ENCODE measurements at places on chromosomes 2 and 18.

DNA sequence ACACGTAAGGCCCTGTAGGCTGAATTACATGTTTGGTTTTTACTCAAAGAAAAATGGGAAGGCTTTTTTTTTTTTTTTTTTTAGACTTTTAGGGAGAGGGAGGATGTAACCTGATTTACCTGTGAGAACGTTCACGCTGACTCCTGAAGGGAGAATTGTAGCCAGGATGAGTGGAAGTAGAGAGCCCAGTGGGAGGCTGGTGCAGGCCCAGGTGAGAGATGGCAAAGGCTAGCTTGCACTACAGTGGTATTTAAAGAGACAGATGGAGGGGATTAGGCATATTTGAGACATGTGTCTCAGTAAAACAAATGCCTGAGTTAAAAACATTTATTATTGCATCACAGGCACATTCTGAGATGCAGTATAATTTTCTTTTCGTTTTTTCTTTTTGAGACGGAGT, 107.9 kb downstream of the CCDC85A start:
- peaks cover 12% of the 10 kb centered on the region for H3K4me1 ChIP-seq
- no peak for DNase-seq
- H3K4me3 ChIP-seq, result no peak overlapping the region

DNA sequence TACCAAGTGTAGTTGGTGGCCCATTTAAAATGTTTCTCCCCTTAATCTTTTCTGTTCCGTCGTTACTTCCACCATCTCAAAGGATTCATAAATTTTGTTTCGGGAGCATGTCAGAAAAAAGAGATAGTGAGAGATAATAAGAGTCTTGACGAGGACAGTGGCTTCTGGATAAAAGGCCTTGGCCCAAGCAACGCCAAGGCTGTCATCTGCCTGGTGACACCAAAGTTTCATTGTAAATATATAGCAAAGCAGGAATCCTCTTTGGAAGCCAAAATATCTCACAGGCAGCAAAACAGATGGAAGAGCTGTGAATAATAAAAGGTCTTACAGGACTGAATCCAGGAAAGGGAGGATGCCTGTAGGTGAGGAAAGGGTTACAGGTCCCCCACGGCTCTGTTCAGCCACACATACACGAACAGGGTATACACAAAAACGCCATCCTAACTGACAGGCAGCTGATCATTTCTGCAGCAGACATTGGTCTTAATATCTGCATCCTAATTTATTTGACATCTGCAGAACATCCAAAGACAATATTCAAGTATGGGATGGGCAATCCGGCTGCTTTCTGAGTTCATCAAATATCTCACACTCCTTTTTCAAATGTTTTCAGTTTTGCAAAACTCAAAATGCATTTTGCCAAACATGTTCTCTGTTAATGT, 382.8 kb downstream of the OSR1 start:
- H3K36me3 ChIP-seq, result peaks cover 7% of the 10 kb centered on the region
- H3K27me3 ChIP-seq, result peaks cover 7% of the 10 kb centered on the region
- H3K27ac ChIP-seq, result peak overlapping the region; percentile 94
- no peak for DNase-seq
- peak overlapping the region; percentile 47 for H3K4me3 ChIP-seq

DNA sequence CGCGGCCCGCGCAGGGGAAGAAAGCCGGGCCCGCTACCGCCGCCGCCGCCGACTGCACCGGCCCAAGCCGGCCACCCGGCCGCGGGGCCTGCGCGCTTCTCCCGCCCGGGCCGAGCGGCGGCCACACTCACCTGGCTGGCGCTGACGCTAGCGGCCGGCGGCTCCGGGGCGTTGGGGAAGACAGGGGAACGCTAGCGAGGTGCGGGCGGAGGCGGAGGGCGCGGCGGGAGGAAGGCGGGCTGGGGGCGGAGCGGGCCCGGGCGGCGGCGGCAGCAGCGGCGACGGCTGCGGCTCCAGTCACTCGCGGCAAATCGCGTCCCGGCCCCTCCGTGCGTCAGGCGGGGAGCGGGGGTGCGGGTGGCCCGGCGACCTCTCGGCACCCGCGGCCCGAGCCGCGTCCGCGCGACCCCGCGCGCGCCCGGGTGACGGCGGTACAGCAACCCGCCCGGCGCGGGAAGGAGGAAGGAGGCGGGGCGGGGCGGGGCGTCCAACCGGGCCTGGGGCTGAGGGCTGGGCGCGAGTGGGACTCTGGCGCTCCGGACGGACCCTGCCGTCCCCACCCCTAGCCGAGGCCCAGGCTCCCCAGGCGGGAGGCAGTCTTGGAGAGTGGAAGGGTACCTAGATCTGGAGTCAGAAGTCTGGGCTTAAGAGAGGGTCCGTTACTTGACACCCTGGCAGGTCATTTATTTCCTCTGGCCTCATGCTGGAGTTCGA, at the start of gene SESTD1:
Gene SESTD1, minus strand, starts transcription at position 465 of the 714 bp plus-strand sequence. CDS start 72,991 bp downstream, outside the sequence.
- peak; percentile 89 for DNase-seq
- H3K27ac ChIP-seq, result peak within 1 kb of the TSS; percentile 92
- H3K4me3 ChIP-seq, result peak within 1 kb of the TSS; percentile 92
- peaks cover 22% of the 10 kb centered on the region for H3K4me1 ChIP-seq

GRCh38 chr2:109154226-109154625, 25.2 kb downstream of the SH3RF3 start:
- no peak for DNase-seq
- peaks cover 37% of the 10 kb centered on the region for H3K4me1 ChIP-seq
- no peak overlapping the region for H3K27ac ChIP-seq
- H3K27me3 ChIP-seq, result peaks cover 3% of the 10 kb centered on the region
- no peaks in the 10 kb centered on the region for H3K36me3 ChIP-seq

DNA sequence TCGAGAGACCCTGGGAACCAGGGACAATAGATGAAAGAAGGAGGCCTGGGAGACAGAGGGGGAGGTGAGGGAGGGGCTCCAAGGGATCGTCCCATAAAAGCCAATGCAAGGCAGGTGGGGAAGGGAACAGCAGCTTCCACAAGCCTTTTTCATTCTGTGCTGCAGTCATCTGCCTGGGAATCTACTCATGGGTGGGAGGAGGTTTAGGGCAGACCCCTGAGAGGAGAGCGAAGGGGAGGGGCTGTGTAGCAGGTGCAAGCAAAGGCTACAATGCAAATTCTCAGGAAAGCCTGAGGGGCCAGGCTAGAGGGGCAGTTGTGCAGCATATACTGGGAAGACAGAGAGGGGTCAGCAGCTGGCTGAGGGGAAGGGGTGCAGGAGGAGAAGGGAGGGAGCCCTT, 135.4 kb downstream of the SETBP1 start:
- H3K27me3 ChIP-seq, result peaks cover 7% of the 10 kb centered on the region
- H3K4me1 ChIP-seq, result peaks cover 56% of the 10 kb centered on the region
- peak overlapping the region; percentile 89 for H3K27ac ChIP-seq
- H3K36me3 ChIP-seq, result peaks cover 16% of the 10 kb centered on the region
- no peak for DNase-seq

DNA sequence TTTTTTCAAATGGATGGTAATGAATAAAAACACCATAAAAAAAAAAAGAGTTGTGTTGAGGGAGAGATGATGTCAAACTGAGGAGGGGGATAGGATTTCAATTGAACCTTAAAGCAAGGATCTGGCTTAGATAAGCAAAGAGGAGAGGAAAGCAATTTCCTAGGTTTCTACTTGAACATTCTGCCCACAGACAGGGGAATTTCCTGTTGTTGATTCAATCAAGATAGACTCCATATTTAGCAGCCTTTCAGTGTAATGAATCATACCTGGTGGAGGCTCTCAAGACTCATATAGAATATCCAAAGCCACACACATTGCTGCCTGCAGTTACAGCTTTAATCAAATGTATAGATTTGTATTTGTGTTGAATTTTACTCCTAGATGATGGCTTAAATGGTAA, 294.4 kb upstream of the PIK3C3 start:
- peaks cover 5% of the 10 kb centered on the region for H3K36me3 ChIP-seq
- peaks cover 55% of the 10 kb centered on the region for H3K4me1 ChIP-seq
- no peak for DNase-seq
- H3K27ac ChIP-seq, result peak overlapping the region; percentile 9
- H3K4me3 ChIP-seq, result no peak overlapping the region
- H3K27me3 ChIP-seq, result peaks cover 10% of the 10 kb centered on the region

DNA sequence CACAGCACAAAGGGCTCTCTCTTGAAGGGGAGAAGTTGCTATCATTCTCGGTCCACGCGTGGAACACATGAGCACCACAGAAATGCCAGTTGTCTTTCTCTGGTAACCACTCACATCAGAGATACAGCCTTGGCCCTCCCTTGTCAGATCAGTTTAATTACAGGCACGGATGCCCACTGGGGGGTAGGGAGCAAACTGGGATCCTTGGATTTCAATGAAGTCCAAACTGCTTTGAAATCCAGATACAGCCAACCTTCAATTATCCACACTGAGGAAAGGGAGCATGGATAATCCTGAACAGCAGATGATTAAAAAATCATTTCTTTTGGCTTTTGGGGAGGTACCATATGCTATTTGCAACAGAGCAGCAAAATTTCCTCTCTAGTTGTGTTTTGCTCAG, 63.7 kb upstream of the DAPL1 start:
- H3K27ac ChIP-seq, result no peak overlapping the region
- H3K36me3 ChIP-seq, result no peaks in the 10 kb centered on the region
- no peak overlapping the region for H3K4me3 ChIP-seq

DNA sequence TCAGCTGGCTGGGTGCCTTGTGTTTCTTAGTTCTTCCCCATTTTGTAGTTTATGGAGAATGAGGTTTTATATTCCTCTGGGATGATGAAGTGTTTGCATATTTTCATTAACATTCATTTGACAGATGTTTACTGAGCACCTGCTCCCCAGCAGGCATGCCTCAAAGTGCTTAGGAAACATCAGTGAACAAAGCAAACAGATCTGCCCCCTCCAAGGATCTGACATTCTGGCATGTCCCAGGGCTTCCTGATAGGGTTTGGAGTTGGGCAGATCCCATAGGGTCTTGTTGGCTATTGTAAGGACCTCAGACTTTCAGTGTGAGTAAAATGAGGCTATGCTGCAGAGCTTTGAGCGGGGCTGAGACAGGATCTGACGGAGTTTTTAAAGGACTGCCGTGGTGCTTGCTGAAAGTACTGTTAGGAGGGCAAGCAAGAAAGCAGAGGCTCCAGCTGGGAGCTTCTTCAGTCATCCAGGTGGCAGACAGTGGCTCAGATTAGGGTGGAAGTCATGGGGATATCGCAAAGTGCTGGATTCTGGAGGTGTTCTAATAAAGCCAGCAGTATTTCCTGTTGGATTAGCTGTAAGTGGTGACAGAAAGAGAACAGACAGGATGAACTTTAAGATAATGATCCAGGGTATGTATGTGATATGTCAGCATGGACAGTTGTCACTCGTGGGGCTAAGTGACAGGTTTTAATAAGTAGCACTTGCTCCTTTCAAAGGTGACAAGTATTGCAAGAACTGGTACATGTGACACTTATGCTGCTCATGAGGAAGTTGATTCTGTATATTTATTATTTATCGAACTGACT, 11.3 kb upstream of the IAH1 start:
- no peak for DNase-seq
- no peak overlapping the region for H3K4me3 ChIP-seq
- H3K4me1 ChIP-seq, result no peaks in the 10 kb centered on the region
- H3K27ac ChIP-seq, result peak overlapping the region; percentile 86
- H3K27me3 ChIP-seq, result no peaks in the 10 kb centered on the region

DNA sequence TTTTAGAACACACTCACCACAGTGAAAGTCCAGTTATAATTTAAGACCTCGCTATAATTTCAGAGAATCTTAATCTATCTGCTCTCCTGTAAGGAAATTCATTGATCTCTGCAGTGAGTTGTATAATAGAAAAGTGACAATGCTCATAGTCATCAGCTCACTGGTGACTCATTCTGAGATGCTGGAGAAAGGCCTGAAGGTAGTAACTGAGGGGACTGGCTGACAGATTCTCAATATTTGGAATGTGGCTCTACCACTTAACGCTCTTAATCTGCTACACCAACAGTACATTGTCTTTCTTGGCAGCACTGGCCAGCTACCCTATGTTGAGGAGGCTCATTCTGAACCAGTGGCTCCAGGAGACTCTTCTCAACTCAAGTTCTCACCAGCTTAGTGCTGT, 246.1 kb downstream of the RPRM start:
- H3K4me3 ChIP-seq, result no peak overlapping the region
- H3K27me3 ChIP-seq, result no peaks in the 10 kb centered on the region
- H3K36me3 ChIP-seq, result no peaks in the 10 kb centered on the region
- no peaks in the 10 kb centered on the region for H3K4me1 ChIP-seq
- no peak for DNase-seq

DNA sequence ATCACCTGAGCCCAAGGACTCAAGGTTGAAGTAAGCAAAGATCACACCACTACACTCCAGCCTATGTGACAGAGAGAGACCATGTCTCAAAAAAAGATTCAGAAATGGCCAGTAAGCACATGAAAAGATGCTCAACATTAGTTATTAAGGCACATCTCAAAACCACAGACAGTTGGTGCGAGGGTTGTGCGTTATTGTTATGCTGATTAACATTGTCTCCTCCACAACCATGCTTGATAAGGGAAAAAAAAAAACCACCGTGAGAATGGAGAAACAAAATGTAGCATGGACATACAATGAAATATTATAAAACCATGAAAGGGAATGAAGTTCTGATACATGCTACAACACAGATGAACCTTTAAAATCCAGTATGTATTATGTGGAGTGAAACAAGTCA, 27.3 kb downstream of the MOB4 start:
- H3K36me3 ChIP-seq, result peaks cover 91% of the 10 kb centered on the region
- no peak overlapping the region for H3K4me3 ChIP-seq
- no peaks in the 10 kb centered on the region for H3K4me1 ChIP-seq
- no peaks in the 10 kb centered on the region for H3K27me3 ChIP-seq
- no peak for DNase-seq

- no peak overlapping the region for H3K27ac ChIP-seq
- H3K4me1 ChIP-seq, result peaks cover 20% of the 10 kb centered on the region
- H3K36me3 ChIP-seq, result no peaks in the 10 kb centered on the region
- no peak for DNase-seq
- peaks cover 24% of the 10 kb centered on the region for H3K27me3 ChIP-seq
Observed at GRCh38 chr2:88254437-88255091, 84.4 kb downstream of the THNSL2 start.

DNA sequence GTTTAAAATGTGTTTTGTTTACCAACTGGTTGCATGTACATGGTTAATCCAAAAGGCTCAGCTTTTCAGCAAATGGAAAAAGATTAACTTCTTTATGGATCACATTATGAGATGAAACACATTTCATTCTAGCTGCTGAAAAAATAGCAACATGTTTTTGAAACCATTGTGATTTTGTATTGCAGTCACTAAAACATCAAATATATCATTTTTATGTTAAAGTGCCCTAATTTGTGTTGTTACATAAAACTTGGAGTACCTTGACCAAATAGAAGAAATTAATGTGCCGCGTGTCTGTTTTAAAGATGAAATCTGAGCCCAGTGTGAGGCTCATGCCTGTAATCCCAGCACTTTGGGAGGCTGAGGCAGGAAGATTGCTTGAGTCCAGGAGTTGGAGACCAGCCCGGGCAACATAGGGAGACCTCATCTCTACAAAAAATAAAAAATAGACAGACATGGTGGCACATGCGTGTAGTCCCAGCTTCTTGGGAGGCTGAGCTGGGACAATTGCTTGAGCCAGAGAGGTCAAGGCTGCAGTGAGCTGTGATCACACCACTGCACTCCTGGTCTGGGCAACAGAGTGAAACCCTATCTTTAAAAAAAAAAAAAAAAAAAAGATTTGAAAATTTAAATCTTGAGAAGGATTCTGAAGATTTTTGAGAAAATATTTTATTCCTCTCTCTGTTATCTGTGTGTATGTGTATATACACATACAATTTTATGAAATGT, 96.6 kb downstream of the FMNL2 start:
- H3K27ac ChIP-seq, result peak overlapping the region; percentile 96
- peak overlapping the region; percentile 15 for H3K4me3 ChIP-seq
- no peaks in the 10 kb centered on the region for H3K36me3 ChIP-seq
- no peaks in the 10 kb centered on the region for H3K27me3 ChIP-seq
- DNase-seq, result no peak
